ENCODE measurements at places on chromosomes 2 and 18. TPM values are rescaled to one million over a fixed set of nuclear protein-coding genes. Genes with fewer than 3 reads are reported as not detected.

DNA sequence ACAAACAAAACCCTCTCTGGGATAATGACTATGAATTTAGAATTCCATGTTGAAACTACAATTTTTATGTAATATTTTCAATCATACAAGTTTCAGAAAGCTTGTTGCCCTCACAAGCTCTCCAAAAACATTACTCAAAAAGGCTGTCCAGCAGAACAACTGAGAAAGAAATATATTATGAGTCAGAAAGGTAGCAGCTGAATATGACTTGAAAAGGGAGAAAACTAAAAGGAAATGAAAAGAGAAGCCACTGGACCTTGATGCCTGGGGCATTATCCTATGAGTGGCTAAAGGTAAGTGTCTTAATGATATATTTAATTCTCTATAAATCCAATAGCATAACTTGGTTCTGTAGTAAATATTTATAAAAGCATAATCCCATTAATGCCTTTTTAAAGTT is 61.8 kb downstream of the NXPH2 start:
- no peaks in the 10 kb centered on the region for H3K4me1 ChIP-seq
- no peaks in the 10 kb centered on the region for H3K36me3 ChIP-seq
- DNase-seq: no peak
- no peak overlapping the region for H3K27ac ChIP-seq
- H3K4me3 ChIP-seq: no peak overlapping the region
- H3K27me3 ChIP-seq: peaks cover 10% of the 10 kb centered on the region

GRCh38 chr2:225040856-225041206 is 1.4 kb downstream of the DOCK10 start:
- peaks cover 17% of the 10 kb centered on the region for H3K4me1 ChIP-seq
- DNase-seq: no peak
- peaks cover 68% of the 10 kb centered on the region for H3K27me3 ChIP-seq
- H3K27ac ChIP-seq: no peak overlapping the region
- no peaks in the 10 kb centered on the region for H3K36me3 ChIP-seq
- peak overlapping the region; percentile 66 for H3K4me3 ChIP-seq

DNA sequence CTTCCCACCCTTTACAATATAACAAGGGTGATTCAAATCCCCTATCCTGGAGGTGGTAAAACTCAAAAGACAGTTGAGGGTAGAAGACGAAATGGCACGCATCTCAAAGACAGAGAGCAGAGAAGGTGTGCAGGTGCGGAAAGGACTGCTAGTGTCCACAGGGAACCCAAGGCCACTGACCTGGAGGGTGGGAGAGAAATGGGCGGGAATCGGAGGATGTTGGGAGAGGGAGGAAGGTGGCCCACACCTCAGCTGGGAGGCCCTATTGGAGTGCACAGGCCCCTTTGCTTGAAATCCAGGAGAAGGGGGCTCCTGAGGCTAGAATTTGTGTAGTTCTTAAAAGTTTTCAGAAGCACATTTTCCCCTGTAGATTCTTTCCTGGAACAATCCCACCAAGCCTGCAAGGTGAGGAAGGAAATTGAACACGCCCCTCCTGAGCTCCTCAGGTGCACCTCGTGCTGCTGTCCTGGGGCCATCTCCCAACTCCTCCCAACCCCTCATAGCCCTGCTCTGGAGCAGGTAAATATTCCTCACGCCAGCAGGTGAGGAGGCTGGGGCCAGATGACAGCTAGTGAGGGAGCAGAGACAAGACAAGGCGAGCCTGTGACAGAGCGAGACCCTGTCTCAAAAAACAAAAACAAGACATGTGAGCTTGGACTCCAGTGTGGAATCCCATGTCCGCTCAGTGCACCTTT is 99.3 kb downstream of the MCFD2 start:
- peaks cover 83% of the 10 kb centered on the region for H3K4me1 ChIP-seq
- peak overlapping the region; percentile 94 for H3K27ac ChIP-seq

DNA sequence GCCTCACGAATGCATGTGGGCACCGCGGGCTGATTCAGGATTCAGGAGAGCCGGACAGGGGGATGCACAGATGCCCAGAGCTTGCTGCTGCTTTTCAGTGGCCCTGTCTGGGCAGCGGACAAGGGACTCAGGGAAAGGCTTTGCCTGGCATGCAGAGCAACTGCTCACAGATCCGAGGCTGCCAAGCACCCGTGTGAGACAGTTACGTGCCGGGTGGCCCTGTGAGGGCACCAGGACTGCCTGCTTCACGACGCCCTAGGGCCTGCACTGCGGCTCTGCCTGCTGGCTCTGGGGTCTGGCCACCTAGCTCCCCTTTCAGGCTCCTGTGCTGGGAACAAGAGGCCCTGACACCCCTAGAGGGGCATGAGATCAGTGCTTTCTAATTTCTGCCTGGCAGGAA is 221.4 kb upstream of the PXDN start:
- DNase-seq: no peak
- peaks cover 2% of the 10 kb centered on the region for H3K27me3 ChIP-seq
- no peak overlapping the region for H3K27ac ChIP-seq
- no peaks in the 10 kb centered on the region for H3K36me3 ChIP-seq
- H3K4me1 ChIP-seq: no peaks in the 10 kb centered on the region
- no peak overlapping the region for H3K4me3 ChIP-seq

Gene ZNF396
- total RNA-seq: 0.71 TPM

DNA sequence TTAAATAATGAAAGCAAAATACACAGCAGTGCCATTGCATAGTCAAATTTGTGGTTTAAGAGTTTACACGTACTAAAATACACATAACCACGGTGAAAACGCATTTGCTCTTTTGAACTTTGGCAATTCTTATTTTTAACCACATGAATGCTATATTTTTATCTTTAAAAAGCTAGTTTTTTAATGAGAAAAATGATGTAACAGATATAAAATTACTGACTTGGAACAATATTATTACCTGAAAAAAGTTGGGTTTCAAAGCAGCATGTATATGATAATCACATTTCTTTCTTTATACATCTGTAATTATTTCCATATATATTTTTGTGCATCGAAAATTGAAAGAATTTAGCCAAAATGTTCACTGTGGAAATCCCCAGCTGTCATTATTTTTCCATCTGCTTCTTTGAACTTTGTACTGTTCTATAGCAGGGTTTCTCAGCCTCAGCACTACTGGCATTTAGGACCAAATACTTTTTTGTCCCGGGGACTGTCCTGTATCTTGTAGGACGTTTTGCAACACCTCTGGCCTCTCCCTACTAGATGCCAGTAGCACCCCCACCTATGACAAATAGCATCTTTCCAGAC is 75.9 kb upstream of the CAB39 start:
- no peaks in the 10 kb centered on the region for H3K27me3 ChIP-seq
- H3K4me1 ChIP-seq: no peaks in the 10 kb centered on the region
- no peaks in the 10 kb centered on the region for H3K36me3 ChIP-seq
- no peak overlapping the region for H3K4me3 ChIP-seq
- no peak for DNase-seq

DNA sequence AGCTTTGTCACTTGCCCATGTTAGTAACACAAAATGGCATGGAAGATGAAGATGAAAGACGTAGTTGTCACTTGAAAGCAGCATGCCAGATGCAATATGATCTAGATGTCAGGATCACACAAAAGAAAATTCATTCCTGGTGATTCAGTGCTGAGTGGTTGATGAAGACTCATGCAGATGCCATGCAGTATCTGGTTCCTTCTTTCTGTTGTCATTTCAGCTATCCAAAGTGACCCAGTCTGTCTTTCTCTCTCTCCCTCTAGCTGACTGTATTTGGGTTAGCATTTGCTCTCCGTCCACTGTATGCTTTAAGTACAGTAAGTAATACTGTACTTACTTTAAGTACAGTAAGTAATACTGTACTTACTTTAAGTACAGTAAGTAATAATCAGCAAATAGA is 50.4 kb downstream of the TTN start:
- H3K4me1 ChIP-seq: peaks cover 25% of the 10 kb centered on the region
- no peaks in the 10 kb centered on the region for H3K27me3 ChIP-seq
- H3K4me3 ChIP-seq: no peak overlapping the region
- DNase-seq: no peak
- H3K36me3 ChIP-seq: peaks cover 87% of the 10 kb centered on the region

DNA sequence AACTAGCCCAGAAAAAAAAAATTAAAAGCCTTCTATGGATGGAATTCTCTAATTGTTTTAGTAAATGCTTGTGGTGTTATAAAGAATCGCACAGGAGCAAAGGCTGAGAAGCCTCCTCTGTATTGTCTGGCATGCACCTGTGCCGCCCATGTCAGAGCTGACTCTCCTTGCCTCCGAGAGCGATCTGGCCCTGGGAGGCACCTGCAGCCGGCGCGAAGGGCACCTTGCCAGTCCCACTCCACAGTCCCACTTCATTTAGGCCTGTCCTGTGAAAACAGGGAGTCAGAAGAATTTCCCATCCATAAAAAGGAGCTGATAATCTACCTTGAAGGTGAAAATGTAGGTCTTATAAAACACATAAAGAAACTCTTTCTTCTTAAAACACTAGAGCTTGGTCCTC is 170.9 kb upstream of the PXDN start:
- no peak overlapping the region for H3K4me3 ChIP-seq
- DNase-seq: no peak
- H3K36me3 ChIP-seq: no peaks in the 10 kb centered on the region
- H3K4me1 ChIP-seq: peaks cover 4% of the 10 kb centered on the region

Gene PLA2R1
- total RNA-seq: 2.3 TPM

- DNase-seq: no peak
- no peaks in the 10 kb centered on the region for H3K36me3 ChIP-seq
- peak overlapping the region; percentile 17 for H3K4me3 ChIP-seq
- H3K4me1 ChIP-seq: peaks cover 31% of the 10 kb centered on the region
- H3K27ac ChIP-seq: peak overlapping the region; percentile 56
These were observed 212.8 kb upstream of the SOX11 start for GRCh38 chr2:5479265-5479928.

GRCh38 chr2:189662669-189663226 is 1.5 kb downstream of the ASNSD1 start:
- no peak overlapping the region for H3K27ac ChIP-seq
- DNase-seq: no peak
- H3K4me3 ChIP-seq: peak overlapping the region; percentile 75
- no peaks in the 10 kb centered on the region for H3K27me3 ChIP-seq

DNA sequence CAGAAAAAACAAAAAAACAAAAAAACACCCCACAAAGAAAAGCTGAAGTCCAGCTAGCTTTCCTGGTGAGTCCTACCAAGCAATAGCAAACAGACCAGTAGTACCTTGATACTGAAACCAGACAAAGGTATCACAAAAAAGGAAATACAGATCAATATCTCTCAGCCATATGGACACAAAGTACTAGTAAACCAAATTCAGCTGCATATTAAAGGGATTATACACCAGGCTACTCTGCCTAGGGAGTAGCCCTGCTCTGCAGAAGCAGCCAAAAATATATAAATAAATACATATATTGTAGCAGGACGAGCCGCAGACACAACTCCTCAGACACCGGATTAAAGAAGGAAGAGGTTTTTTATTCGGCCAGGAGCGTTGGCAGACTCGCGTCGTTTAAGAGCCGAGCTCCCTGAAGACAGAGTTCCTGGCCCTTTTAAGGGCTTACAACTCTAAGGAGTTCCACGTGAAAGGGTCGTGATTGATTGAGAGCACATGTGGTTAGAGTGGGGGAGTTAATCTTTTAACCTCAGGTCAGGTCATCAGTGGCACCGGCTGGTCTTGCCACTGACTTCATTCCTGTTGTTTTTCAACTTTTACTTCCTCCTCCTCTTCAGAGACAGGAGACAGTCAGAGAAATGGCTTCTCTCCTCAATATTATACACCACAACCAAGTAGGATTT is 38.4 kb upstream of the DTNB start:
- no peak for DNase-seq
- no peaks in the 10 kb centered on the region for H3K36me3 ChIP-seq
- H3K27me3 ChIP-seq: peaks cover 9% of the 10 kb centered on the region
- no peak overlapping the region for H3K27ac ChIP-seq
- no peak overlapping the region for H3K4me3 ChIP-seq

Gene AFTPH
- 11.3 TPM for total RNA-seq

Gene ASTL
- total RNA-seq: not detected

DNA sequence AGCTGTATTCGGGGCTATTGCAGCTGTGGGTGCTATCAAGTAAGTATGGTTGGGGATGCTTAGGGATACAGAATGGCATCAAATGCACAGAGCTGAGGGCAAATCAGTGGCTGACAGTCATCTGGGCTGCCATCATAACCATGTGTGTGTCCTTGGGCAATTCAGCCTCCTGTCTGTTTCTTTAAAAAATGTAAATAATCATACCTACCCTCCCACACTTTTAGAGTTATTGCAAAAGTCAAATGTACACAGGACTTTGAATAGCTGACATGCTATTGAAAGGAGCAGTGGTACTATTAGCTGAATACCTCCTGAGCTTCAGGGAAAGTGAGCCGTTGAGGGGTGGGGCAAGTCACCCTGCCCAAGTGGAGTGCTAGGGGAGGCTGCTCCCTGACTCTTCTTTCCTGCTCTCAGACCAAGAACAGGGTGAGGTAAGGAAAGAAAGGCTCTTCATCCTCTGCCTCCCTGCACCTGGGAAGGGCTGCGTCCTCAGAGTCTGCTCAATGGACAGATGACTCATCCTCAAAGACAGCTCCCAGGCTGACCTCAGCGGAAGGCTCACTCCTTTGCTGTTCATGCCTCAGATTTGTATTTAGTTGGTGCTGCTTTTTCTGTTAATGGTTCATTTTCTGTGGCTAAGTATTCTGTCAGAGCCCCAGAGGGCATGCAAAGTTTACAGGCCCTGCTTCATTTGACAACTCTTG is 54.9 kb upstream of the BZW1 start:
- H3K4me1 ChIP-seq: no peaks in the 10 kb centered on the region
- peaks cover 8% of the 10 kb centered on the region for H3K27me3 ChIP-seq
- no peak overlapping the region for H3K27ac ChIP-seq
- H3K4me3 ChIP-seq: no peak overlapping the region
- no peaks in the 10 kb centered on the region for H3K36me3 ChIP-seq

- H3K27ac ChIP-seq: peak overlapping the region; percentile 25
- H3K36me3 ChIP-seq: no peaks in the 10 kb centered on the region
- H3K4me3 ChIP-seq: no peak overlapping the region
- no peak for DNase-seq
- no peaks in the 10 kb centered on the region for H3K27me3 ChIP-seq
These were observed 230.4 kb downstream of the MREG start for GRCh38 chr2:215782965-215783364.

DNA sequence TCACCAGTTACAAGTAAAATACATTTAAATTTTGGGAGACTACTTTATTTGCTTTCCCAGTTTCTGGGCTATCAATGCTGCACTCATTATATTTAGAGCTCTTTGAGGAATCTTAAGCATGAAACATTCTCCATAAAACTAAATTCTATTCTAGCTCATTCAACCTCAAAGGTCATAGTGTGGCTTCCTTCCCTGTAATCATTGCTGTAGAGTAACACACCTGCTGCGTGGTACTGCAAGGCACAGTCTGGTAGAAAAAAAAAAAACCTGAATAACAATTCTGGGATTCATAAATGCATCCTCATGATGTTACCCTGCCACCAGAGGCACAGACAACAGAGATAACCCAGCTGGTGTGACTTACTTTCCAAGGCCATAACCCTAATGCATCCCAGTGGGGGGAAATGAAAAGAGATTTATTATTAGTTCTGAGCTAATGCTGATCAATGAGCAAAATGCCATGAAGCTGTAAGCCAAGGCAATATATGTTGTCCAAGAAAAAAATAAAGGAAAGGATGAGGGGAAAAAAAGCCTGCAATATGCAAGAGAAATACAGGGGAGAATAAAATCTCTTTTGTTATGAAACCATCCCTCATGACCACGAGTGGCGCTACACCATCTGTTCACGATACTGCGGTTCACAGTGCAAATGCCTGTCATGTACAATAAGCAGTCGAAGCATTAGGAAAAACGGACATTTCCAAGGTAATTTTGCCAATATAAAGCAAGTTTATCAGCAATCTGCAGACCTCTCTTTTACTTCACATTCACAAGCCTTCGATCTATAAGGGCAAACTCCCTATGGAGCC is 1481.6 kb upstream of the PIK3C3 start:
- no peak for DNase-seq
- no peaks in the 10 kb centered on the region for H3K4me1 ChIP-seq
- no peak overlapping the region for H3K27ac ChIP-seq
- no peaks in the 10 kb centered on the region for H3K27me3 ChIP-seq
- no peaks in the 10 kb centered on the region for H3K36me3 ChIP-seq
- H3K4me3 ChIP-seq: no peak overlapping the region

Measured in left ventricle myocardium inferior (tissue), 1 donor.